NCI-H187 treated with DMSO at 0.1 percent for 48 hours (cell line): ENCODE measurements at places on chromosomes 5 and 9.

GRCh38 chr5:96317945-96318344 is 115.1 kb downstream of the PCSK1 start:
- DNase-seq, result no peak

- DNase-seq, result no peak
Observed at GRCh38 chr9:126309427-126310189, 17.0 kb upstream of the MVB12B start.

- DNase-seq, result no peak
Observed at GRCh38 chr5:122297587-122298298, 14.3 kb upstream of the SNCAIP start.

DNA sequence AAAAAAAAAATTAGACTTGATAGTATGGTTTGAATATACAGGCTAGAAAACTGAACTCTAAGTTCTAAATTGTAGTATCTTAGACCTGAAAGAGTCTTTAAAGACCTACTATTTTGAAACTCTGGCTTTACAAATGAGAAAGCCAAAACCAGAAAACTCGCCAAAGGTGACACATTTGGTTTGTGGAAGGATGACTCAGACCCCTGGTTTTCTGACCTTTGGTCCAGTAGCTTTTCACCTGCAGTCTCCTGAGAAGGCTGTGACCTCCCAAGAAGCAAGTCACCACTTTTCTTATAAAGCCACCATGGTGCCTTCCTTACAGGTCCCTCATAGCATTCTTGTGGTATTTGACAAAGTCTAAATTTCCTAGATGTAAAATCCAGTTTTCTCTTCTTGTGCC is 102.1 kb upstream of the CEP78 start:
- no peak for DNase-seq
